ENCODE measurements at places on chromosomes 5 and 9.

DNA sequence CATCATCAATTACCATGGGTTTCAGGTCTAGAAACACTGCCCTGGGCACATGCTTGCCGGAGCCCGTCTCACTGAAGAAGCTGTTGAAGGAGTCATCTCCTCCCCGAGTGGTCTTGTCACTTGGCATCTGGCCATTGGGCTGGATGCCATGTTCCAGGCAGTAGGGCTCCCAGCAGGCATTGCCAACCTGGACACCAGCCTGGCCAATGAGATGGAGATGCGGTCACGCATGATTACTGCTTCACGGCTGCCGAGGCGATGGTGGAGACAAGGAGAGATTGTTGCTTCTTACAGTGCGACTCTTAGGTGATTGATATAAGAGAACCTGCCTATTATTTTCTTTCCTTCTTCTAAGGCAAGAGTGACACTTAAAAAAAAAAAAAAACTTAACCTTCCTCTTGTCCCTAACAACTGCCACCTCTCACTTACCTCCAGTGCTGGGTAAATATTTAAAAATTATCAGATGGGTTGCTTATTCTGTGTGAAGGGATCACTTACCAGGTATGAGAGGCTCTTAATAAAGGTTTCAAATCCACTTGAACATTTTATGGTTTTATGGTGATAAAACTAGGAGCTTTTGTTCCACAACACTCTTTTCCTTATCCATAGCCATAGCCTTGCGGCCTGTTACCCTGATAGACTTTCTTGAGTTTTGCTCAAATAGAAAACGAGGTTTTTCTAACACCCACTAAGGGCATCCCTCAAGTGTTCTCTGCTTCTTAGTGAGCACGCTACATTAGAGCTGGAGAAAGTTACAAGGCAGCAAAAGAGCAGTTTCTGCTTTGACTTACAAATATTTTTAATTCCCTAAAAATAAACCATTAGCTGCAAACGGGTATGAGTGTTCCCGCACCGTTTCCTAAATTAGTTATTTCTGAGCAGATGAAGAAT is 41.2 kb downstream of the NIM1K start:
- no peak for DNase-seq

GRCh38 chr9:122348791-122349190 is 22.0 kb upstream of the PTGS1 start:
- DNase-seq, result no peak

DNA sequence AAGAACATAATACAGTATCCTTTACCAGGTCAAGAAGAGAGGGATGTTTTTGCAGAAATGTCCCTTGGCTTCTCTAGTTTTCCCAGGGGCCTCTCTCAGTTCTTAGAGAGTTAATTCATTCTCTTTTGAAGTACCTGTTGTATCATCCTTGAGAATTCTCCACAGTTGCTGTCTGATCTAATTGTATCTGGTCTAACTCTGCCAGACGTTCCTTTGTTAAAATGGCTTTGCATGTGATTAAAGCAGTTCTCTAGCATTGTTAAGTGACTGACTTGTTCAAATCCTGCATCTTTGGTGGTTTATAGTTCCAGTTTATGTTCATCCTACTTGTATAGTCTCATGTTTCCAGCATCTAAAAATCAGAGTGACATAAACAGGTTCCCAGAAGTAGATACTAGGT is 65.0 kb downstream of the KIAA1958 start:
- DNase-seq, result no peak

DNA sequence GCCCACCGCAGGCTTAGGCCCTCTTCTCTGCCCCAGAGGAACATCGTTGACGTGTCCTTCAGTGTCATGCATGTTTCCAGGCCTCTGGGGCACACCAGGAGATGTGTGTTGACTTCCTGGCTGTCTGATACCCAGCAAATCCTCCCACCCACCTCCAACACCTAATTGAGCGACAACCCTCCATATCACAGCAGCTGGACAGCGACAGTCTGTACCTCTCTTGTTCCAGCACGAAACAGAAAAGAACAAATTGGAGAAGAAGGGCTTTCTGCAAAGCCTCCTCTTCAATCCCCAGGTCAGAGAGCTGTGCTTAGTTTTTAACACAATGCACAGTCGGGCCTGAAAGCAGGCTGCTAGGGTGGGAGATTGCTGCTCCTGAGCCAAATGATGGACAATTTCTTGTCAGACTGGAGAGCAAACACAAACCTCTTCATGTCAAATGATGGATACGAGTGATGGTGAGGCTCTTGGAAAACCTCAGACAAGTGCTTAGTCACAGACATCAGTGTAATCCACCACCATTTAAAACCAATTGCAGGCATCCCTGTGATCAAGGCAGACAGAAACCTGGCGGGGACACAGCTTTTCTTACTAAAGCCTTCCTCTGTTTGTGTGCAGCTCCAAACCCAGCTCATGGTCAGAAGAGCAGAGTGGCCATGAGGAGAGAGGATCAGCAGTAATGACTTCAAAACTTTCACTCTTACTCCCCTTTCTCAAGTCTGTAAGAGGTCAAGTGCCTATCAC is 110.6 kb downstream of the EBF1 start:
- no peak for DNase-seq

- DNase-seq, result no peak
Measured at GRCh38 chr9:83267741-83268140, 204.8 kb upstream of the RASEF start.

GRCh38 chr9:86925686-86926085 is 21.6 kb downstream of the GAS1 start:
- no peak for DNase-seq
